ENCODE measurements at places on chromosomes 2 and 18. TPM values are rescaled to one million over a fixed set of nuclear protein-coding genes. Genes with fewer than 3 reads are reported as not detected.

IL1F10 gene
- not detected for polyA plus RNA-seq

GRCh38 chr18:35661483-35662146 lies 80.1 kb downstream of the GALNT1 start:
- DNase-seq, result no peak

DNA sequence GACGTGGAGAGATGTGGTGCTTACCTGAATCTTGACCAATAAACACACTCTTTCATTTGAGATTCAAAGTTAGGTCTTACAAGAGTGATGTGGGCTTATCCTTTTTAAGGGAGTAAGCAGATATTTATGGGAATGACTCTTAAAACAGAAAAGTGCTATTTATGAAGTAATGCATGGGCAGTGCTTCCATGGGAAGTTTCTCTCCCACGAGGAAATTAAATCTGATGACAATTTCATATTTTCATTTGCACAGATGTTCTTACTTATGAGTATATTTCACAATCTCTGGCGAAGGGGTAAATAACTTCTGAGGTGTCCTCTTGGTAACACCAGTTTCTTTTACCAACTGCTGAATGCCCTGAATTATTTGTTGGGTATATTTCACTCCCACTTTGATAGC lies 21.0 kb downstream of the PNPT1 start:
- DNase-seq, result no peak

SGPP2 gene
- polyA plus RNA-seq, result not detected

ELOA2 gene
- polyA plus RNA-seq, result not detected

GRCh38 chr18:73458186-73458964 lies 590.6 kb upstream of the NETO1 start:
- no peak for DNase-seq

PLCD4 gene
- polyA plus RNA-seq, result not detected

GRCh38 chr2:118493213-118493612 lies 354.2 kb downstream of the EN1 start:
- no peak for DNase-seq

SPATA3 gene
- not detected for polyA plus RNA-seq

LOXL3 gene
- 1.1 TPM for polyA plus RNA-seq

- peak; percentile 98 for DNase-seq
Measured at GRCh38 chr2:157261199-157261782, 3.8 kb downstream of the GALNT5 start.

PREB gene
- polyA plus RNA-seq, result 78.8 TPM

GRCh38 chr2:47402555-47402804 lies 476 bp upstream of the MSH2 start:
- DNase-seq, result no peak

MDH1B gene
- polyA plus RNA-seq, result not detected

- no peak for DNase-seq
Measured at GRCh38 chr2:60539140-60539539, 14.3 kb downstream of the BCL11A start.

CLIP4 gene
- polyA plus RNA-seq, result 0.20 TPM

GRCh38 chr2:141554810-141555209 lies 576.0 kb downstream of the LRP1B start:
- DNase-seq, result no peak

ABHD1 gene
- polyA plus RNA-seq, result not detected

DNA sequence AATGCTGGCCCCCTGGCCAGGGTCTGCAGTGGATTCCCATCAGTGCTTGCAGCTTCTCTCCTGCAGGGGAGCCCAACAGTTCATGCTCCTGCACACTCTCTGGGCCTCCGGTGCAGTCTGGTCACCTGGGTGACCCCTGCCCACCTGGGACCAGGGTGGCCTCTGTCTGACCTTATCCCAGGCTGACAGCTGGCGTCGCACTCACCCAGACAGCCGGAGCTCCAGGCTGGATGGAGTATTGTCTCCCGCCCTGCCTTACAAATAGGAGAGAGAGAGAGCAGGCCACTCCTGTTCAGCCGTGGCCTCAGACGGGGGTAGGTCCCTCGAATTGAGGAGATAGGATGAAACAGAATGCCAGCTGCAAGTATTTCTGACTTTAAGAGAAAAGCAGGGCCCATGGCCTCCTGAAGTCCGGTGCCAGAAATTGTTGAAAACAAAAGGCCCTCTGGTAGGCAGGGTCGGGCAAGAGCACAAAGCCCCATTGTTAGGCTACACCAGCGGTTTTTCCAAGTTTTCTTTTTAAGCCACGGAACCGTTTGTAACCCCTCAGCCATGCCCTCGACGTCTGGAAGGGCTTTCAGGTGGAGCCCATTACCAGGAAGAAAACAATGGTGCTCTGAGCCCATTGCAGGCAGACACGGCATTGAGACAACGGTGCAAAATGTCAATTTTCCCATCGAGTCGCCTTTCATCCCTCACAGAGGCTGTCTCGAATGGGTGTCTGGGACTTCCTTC lies 258.4 kb downstream of the BCL11A start:
- DNase-seq, result no peak

GRCh38 chr18:40523287-40523686 lies 1431.7 kb upstream of the PIK3C3 start:
- no peak for DNase-seq

MBP gene
- not detected for polyA plus RNA-seq

DNA sequence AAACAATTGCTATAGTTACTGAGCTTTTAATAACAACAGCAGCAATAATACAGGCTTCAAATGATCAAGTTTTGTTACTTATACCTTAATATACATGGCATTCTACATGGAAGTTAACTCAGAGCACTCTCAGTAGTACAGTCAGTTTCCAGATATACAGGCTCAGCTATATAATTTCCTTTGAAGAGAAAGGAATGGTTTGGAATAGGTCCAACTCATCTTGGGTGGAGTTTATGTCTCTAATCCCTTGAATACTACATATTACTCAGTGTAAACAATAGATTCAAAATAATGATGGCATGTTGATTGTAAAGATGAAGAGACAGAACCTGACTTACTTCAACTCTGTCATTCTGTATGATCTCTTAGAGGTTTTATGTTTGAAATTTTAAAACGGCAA lies 174.9 kb downstream of the EPHA4 start:
- DNase-seq, result no peak

GRCh38 chr2:153967248-153967973 lies 95.7 kb downstream of the GALNT13 start:
- no peak for DNase-seq

RAB27B gene
- polyA plus RNA-seq, result 0.67 TPM

- DNase-seq, result peak; percentile 70
Measured at GRCh38 chr18:57819671-57820460, 16.8 kb upstream of the ATP8B1 start.

DNA sequence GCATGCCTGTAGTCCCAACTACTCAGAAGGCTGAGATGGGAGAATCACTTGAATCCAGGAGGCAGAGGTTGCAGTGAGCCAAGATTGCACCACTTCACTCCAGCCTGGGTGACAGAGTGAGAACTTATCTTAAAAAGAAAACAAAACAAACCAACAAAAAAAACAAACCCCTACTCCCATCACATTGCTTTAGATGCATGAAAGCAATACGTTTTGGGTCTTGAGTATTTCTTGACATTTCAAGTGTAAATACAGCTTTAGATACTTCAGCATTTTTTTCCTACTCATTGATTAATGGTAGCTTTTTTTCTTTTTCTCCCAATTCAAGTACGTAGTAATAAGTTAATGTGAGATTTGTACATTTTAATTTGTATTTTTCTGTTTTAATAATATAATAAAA lies 20.3 kb downstream of the RASGRP3 start:
- no peak for DNase-seq

SCN2A gene
- 0.16 TPM for polyA plus RNA-seq

GRCh38 chr2:220129391-220129790 lies 502.0 kb downstream of the SLC4A3 start:
- no peak for DNase-seq

GRCh38 chr2:29874745-29875144 lies 46.6 kb downstream of the ALK start:
- no peak for DNase-seq
